ENCODE measurements at places on chromosomes 11 and 22.

DNA sequence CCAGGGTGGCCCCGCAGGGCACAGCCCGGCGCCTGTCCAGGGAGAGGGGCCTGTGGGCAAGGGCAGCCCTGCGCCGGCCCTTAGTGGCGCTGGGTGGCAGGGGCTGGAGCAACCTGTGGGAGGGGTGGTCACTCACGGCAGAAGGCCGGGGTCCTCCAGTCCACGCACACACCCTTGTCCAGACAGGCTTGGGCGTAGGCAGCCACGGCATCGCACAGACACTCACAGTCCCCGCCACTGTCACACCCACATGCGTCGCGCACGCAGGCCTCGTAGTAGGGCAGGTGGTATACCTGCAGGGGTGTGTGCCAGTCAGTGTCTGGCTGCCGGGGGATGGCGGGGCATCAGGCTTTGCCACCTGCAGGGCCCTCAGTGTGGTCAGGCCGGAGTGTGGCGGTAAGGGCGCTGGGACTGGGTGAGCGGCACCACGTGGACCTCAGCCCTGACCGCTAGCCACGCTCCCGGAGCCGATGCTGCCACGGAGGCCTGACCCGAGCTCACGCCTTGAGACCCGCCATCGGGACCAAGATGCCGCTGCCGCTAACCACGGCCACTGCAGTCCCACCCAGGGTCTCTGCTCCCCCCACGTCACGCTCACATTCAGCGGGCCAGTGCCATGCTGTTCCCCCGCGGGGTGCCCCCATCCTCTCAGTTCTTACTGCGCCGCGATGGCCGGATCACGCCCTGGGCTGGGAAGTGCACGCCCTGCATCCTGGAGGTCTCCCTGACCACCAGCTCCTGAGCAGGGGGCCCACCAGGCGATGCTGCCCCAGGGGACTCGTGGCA lies 12.5 kb downstream of the MUC6 start:
- DNase-seq = no peak

GRCh38 chr11:116601814-116602636 lies 170.8 kb downstream of the BUD13 start:
- no peak for DNase-seq

GRCh38 chr11:2792381-2793250 lies 92.8 kb upstream of the KCNQ1OT1 start:
- no peak for DNase-seq

GRCh38 chr11:116467823-116468222 lies 305.0 kb downstream of the BUD13 start:
- no peak for DNase-seq

DNA sequence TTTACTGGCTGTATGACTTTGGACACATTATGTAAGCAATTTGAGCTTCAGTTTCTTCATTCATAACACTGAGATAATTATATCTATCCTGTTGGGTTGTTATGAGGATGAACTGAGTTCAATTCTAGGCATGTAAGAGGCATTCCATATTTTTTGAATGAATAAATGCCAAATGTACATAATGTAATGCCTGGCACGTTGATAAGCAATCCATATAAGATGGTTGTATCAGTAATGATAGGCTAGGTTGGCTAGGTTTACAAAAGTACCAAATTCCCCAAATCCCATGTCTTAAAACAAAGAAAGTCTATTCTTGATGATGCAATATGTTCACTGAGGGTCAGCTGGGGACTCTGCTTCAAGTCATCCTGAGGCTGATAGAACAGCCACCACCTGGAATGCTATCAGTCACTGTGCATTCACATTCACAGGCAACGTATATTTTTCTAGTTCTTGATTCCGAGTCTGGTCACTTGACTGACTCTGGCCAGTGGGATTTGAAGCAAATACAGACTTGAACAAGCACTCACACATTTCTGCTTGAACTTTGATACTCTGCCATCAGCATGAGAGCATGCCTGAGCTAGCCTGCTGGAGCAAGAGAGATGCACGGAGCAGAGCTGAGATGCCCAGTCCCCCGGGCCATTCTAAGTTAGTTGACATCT lies 104.0 kb upstream of the TIMP3 start:
- DNase-seq = no peak

DNA sequence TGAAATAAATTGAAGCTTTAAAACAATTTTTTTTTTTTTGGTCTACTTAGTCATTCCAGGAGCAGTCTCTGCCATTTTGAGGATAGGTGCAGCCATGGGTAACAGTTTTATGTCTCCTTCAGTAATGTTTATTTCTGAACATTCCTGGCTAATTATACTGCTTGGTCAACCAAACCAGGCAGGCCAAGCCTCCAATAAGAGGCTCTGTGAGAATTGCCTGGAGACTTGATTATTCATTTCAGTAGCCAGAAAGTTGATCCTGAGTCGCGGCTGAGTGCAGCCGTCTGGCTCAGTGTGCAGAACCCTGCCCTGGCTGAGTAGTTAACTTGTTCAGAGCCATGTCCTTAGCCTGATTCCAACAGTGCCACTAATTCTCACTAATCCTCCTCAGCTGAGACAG lies 364.0 kb upstream of the FAT3 start:
- DNase-seq = no peak

DNA sequence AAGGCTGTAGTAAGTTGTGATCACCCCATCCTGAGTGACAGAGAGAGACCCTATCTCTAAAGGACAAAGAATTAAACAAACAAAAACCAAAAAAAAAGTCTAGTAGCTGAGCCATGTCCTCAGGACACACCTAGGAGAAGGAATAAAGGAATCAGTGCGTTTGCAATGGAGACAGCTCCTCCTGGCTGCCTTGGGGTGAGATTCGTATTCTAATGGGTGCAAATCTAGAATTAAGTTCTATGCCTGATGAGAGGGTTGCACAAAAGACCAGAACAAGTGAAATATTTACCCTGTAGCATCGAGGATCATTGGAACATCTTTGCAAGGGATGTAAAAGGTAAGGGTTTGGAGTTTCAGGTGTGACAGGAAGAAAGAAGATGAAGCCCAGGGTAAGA lies 70.3 kb upstream of the BMAL1 start:
- DNase-seq = no peak

DNA sequence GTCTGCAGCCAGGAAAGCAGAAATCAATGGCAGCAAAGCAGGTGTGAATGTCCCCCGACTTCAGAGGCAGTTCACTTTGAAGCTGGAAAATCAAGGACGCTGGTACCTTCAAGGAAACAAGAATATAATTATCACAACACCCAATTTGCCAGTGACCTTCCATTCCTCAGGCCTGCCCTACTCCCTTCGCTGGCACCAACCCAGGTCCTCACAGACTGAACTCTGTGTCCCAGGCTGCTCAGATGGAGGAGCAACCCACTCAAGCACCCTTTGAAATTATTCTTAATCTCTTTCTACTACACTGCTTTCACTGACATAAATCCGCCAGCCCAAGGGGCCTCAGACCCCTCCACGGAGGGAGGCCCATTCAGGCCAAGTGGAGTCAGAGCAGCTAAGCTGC lies 64.7 kb upstream of the WT1 start:
- DNase-seq = no peak

DNA sequence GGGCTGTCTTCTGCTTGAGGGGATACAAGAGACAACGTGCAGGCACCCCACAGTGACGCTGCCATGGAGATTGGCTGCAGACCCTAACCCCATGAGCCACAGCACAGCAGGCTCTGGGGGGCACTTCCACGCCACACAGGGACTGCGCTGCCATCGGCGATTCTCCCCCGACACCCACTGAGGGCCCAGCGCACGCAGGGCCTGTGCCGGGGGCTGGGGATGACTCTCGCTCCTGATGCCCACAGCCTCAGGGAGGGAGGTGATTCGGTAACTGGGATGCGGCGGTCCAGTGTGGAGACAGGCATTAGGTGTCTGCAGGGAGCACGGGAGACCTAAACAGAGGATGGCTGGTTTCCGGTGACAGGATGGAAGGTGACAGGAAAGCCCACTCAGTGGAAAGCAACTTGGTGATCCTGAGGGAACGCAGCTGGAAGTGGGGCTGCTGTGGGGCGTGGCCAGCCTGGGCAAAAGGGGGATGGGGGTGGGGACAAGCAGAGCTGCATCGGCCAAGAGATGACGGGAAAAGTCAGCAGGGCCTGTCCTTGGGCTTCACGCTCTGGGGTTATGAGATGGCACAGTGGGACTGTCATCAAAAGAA lies 37.7 kb downstream of the EFCAB6 start:
- DNase-seq = no peak

GRCh38 chr11:119849872-119850271 lies 120.9 kb upstream of the NECTIN1 start:
- DNase-seq = no peak

All from NCI-H2029 treated with DMSO at 0.1 percent for 48 hours (cell line).